Caudate nucleus (tissue), 63 donors: ENCODE measurements at places on chromosomes 1 and 21.

DNA sequence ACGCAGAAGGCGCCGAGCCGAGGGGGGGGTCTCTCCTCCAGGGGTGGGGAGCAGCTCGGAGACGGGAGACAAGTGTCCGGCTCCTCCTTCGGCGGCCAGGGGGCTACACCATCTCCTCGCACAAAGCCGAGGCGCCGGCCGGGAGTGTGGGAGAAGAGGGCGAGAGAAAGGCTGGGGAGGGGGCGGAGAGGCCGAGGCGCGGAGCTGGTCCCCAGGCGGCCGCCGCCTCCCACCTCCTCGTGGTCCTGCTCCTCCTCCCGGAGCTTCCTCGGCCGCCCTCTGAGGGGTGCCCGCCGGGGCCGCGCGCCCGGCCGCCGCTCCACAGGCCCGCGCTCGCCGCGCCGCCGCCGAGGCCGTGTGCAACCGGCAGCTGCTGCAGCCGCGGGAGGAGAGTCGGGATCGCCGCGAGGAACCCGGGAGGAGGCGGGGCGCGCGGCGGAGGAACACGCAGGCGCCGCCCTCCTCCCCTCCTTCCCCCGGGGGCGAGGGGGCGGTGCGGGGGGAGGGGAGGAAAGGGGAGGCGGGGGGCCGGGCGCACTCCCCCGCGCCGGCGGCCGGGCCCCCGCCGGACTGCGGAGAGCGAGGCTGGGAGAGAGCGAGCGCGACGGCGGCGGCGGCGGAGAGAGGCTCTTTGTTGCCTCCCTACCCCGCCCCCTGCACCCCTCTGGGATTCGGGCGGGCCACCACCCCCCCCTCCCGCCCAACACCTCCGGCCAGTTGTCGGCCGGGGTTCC, at the start of gene ENAH:
TSS of gene ENAH (minus strand) at position 395 of the 734 bp plus-strand sequence. CDS start 433 bp downstream, outside the sequence.
- DNase-seq, result peak; percentile 72

GRCh38 chr1:88311265-88311664, 372.8 kb upstream of the PKN2 start:
- no peak for DNase-seq

DNA sequence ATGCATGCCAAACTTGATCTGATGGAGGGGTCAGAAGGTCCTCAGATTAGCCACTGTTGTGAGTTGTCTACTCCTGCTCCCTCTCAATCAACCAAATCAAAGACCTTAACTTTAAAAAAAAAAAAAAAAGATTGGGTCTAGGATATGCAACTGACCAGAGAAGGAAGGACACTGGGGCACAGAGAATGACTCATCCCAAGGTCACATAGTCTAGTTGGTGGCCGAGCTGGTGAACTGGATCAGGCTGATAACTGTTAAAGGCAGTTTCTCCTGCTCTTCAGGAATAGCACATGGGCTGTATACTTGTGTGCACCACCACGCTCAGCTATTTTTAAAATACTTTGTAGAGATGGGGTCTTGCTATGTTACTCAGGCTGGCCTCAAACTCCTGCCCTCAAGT, 14.8 kb upstream of the S100A7 start:
- no peak for DNase-seq

DNA sequence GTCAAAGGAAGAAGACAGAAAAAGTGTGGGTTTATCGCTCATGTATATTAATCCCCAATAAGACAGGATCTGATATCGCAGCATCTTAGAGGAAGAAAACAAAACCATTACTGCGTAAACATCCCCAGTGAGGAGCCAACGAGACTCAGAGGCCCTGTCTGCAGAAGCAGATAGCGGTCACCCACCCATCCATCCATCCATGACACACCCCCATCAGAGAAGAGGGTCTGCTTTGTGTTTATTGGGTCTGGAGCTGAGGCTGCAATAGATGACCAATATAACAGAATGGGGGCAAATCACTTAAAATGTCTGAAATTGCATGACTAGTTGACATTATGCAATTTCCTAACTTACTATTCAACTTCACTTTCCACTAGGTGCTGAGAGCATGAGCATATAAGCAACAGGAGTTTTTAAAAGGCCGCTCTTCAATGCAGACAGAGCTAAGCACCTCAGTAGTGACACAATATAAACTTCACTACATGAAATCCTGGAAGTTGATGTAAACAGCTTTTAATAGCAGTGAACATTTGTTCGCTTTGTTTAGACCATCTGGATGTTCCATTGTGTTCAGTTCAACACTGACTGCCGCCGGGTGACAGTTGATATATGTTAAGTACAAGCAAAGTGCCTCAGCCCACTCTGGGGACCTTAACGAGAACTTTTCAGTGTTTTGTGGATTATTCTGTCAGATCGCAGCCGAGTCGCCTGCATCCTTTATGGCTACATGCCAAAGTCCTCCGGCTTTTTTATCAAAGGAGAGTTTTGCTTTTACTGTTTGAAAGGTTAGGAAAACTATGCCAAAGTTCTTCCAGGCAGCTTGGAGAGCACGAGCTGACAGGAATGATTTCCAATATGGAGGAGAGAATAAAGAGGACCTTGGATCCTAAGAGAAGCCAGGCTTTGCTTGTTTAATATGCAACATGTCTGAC, 167.5 kb downstream of the ZNF281 start:
- no peak for DNase-seq

GRCh38 chr1:53547231-53547790, 88.1 kb downstream of the DMRTB1 start:
- no peak for DNase-seq

- DNase-seq, result no peak
These were observed 23.8 kb downstream of the SLC27A3 start for GRCh38 chr1:153799016-153799415.

DNA sequence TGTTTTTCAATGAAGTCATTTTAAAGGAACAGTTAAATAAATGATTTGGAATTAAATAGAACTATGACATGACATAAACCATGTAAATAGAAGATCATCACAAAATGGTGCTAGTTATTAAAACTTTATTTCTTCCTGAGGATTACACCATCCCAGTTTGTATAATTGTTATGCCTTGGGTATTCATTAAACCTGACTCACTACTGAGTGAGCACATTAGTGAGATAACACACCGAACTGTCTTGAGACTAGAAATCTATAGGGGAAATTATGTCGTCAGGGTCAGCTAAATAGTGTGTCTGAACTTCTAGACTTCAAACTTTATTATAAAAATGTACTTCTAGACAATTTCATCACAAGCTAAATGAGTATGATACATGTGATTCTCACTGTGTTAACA, 189.4 kb downstream of the NCAM2 start:
- no peak for DNase-seq

- DNase-seq, result no peak
These were observed 23.3 kb upstream of the LYPD8 start for GRCh38 chr1:248778906-248779305.

- no peak for DNase-seq
These were observed 104.1 kb upstream of the HNRNPU start for GRCh38 chr1:244968471-244968871.

- DNase-seq, result no peak
These were observed 131.3 kb upstream of the FMN2 start for GRCh38 chr1:239960366-239960765.

DNA sequence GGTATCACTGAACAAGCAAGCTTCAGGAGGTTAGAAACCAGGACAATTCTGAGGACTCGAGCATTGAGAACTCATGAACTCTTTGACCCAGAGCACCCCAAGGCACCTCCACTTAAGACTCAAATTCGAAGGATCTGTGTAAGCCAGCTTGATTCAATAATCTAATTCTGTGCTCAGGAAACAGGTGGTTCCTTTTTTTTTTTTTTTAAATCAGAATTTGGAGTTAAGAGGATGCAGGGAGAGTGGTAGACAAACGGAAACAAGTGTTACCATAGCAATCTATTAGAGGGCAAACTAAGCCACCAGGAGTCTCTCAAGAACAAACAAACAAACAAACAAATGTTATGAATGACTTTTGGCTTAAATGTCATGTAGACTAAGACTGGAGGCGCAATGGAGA, 53.8 kb upstream of the DPH5 start:
- no peak for DNase-seq

GRCh38 chr1:108704496-108704895, 8.2 kb upstream of the FNDC7 start:
- no peak for DNase-seq

DNA sequence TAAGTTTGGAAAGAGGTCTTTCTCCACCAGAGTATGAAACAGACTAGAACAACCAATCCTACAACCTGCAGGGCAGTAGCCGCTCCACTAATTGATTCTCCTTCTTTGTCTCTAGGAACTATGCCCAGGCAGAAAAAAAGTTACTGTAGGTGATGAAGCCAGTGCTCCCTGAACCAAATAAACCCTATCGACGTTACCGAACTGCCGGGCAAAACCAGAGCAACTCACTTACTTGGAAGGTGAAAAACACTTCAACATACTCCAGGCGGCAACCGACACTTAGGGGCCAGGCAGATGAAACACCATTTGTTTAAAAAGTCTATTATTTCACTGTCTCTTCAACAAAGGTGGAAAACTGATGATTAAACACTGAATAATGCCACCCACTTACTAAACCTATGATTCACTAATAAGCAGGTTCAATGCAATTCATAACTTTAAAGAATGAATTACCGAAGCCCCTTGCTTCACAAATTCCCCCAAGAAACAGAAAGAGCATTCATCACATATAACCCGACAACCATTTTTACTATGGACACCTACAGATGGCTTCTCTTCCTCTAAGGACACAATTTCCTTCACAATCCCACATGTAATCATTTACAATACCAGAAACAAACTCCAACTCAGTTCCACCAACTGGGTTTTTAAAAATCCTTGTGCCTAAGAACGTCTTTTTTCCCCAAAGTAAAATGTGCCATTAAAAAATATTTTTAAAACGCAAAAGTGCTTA, 1.6 kb downstream of the NRIP1 start:
- DNase-seq, result no peak

DNA sequence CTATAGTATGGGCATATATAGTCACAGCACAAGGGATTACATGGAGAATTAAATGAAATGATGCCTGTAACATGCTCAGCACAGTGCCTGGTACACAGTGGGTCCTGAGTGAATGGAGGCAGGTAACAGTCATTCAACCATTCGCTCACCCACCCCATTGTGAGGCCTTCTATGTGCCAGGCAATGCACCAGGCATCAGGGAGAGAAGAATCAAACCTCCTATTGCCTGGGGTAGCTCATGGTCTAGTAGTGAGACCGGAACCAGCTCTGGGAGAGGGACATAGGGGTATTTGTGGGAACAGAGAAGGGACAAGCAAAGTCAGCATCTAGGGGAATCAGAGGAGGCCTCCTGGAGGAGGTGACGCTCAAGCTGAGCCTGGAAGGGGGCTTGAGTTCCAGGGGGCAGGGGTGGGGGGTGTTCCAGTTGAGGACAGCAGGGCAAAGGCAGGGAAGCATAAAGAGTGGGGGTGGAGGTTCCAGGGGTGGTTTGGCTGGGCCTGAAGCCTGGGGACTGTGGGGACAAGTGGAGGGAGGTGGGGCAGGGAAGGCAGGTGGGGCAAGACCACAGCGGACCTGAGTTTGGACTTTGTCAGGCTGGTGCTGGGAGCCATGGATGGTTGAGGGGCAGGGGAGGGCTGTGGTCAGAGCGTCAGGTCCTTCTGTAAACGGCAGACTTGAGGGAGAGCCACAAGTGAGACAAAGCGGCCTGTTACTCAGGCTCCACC, 591.6 kb downstream of the PTPRU start:
- no peak for DNase-seq

- peak; percentile 20 for DNase-seq
These were observed 18.5 kb upstream of the BTG3 start for GRCh38 chr21:17631195-17631594.

DNA sequence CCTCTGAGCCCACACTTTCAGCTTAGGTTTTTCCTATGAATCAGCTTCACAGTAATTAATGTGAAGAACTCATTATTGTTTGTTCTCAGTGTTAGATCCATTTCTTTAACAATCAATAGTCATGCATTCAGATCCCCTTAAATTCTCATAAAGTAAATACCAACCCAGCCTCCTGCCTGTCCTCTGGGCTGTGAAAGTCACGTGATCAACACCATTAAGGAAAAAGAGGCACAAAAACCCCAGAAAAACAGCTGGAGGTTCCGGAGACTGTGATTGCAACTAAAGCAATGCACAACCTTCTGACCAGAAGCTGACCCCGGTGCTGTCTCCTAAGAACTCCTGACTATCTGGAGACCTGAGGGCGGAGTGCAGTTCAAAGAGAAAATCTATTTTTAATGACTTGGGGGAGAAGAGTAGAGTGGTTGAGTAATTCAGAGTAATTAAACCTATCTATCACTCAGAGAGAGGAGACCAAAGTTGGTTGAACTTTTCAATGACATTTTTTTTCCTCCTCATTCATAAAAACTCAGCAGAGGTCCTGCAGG, 132.5 kb downstream of the PLXNA2 start:
- DNase-seq, result no peak

GRCh38 chr1:247429496-247429895, 13.5 kb downstream of the NLRP3 start:
- no peak for DNase-seq

DNA sequence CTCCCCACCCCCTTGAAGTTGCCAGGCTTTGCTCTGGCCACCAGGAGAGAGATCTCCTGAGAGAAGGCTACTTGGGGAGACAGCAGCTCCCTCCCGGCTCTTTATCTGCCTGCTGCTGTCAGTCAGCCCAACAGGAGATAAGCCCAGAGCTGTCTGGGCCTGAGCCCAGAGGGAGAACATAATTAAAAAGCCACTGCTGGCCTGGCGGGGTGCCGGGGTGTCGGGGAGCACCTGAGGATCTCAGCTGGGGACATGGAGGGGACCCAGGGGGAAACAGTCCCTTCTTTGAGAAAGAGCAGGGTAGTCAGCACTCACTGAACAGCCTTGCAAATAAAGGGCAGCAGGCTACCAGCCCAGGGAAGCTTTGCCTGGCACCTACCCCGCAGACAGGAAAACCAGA, 17.9 kb downstream of the VWA5B1 start:
- DNase-seq, result no peak

DNA sequence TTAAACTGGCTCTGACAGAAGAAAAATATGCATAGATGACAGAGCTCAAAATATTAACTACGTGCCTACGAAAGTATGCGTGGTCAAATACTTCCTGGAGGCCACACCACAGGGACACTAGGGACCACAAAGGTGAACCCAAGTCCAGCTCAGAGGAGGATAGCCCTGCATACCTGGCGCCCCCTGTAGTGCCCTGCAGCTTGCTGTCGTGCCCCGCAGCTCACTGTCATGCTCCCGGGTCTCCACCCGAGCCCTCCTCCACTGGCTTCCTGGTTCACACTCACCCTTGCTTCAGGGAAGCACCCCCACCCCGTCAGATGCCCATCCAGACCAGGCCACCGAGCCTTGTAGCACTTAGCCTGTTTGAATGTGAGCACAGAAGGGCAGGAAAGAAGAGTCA, 16.7 kb upstream of the NADK start:
- DNase-seq, result no peak

- DNase-seq, result no peak
These were observed 122.4 kb downstream of the UBE2U start for GRCh38 chr1:64325856-64326255.
